Foreskin melanocyte (primary cell): ENCODE measurements at places on chromosomes 12 and 14.
A peak's percentile ranks its signal among the peaks of the same experiment; 100 is the strongest.

- DNase-seq = peak; percentile 29
Observed at GRCh38 chr14:85444635-85445034, 85.3 kb upstream of the FLRT2 start.

GRCh38 chr14:105430042-105430441 lies 10.4 kb downstream of the MTA1 start:
- DNase-seq = no peak

GRCh38 chr14:68124050-68124449 lies 304.5 kb downstream of the RAD51B start:
- DNase-seq = no peak

DNA sequence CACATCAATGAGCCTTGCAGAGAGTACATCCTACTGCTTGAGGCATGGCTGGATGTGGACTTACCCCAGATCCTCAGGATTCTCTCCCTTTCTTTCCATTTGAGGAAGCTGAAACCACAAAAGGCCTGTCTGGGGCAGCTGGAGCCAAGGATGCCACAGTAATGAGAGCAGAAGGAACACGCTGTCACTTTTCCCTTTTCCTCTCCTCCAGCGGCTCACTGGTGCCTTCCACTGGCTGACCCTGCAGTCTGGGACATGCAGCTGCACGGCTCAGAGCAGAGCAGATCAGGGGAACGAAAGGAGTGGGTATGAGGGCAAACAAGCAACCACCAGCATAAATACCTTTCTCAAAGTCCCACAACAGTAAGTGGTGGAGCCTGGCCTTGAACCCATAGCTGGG lies 78.2 kb downstream of the GAS2L3 start:
- DNase-seq = no peak

DNA sequence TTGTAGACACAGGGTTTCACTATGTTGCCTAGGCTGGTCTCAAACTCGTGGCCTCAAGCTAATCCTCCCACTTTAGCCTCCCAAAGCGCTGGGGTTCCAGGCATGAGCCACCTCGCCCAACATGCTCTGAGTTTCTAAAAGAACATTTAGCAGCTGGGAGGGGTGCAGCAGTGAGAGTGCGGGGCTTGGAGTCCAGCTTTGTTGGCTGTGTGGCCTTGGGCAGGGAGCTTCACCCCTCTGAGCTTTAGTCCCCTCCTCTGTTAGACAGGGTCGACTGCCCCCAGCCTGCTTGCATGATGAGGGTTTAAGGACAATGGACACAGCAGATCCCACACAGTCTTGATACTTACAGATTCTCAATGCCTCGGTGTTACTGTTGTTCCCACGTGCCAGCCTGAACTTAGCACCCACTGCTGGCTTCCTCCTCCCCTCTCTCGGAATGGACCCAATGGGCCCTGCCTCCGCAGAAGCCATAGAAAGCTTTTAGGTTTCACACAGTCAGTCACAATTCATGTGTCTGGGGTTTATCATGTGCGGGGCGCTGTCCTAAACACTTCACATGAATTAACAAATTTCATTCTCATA lies 54.6 kb downstream of the PSMA6 start:
- DNase-seq = no peak

DNA sequence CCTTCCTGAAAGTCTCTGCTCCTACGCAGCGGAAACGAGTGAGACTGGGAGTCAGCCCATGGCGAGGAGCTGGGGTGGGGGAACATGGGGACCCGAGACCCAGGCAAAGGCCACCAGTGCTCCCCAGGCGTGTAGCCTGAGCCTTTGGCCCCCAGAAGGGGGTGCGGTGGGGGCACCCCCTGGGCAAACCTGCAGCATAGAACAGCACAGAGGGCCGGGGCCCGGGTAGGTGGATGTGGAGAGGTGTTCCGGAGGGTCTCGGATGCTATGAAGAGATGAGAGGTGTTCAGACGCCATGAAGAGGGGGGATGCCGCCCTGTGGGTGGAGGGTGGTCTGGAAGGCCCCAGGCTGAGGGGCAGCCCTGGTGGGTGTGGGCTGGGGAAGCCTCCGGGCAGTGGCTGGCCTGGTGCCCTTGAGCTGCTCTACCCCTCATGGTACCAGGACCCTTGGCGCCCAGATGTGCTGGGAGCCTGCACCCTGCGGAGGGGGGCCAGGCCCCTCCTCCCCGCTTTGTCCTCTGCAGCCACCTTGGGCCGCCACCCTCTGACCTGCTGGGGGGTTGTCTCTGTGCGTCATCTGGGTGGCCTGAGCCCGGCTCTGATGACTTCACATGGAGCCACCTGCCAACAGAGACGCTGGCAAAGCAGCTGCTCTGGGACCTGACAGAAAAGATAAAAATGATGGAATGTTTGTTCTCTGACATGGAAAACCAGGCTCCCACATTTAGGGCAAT lies 83.4 kb downstream of the KIF26A start:
- DNase-seq = no peak

DNA sequence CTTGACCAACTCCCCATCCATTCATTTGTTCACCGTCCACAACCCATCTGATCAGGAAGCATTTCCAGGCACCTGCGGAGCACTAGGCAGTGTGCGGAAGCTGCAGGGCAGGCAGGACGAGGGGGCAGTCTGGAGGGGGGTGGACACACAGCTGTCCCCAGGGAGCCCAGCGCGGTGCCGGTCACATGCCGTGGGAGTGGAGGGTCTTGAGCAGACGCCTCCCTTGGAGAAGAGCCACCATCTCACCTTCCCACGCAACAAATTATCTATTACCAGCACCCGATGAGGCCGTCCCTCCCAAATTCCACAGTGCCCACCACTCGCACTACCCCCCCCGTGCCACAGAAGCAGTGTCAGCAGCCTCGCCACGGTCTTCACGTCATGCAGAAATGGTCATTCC lies 10.8 kb downstream of the DLK1 start:
- DNase-seq = no peak

GRCh38 chr14:37623426-37623951 lies 28.1 kb downstream of the TTC6 start:
- DNase-seq = peak; percentile 26

DNA sequence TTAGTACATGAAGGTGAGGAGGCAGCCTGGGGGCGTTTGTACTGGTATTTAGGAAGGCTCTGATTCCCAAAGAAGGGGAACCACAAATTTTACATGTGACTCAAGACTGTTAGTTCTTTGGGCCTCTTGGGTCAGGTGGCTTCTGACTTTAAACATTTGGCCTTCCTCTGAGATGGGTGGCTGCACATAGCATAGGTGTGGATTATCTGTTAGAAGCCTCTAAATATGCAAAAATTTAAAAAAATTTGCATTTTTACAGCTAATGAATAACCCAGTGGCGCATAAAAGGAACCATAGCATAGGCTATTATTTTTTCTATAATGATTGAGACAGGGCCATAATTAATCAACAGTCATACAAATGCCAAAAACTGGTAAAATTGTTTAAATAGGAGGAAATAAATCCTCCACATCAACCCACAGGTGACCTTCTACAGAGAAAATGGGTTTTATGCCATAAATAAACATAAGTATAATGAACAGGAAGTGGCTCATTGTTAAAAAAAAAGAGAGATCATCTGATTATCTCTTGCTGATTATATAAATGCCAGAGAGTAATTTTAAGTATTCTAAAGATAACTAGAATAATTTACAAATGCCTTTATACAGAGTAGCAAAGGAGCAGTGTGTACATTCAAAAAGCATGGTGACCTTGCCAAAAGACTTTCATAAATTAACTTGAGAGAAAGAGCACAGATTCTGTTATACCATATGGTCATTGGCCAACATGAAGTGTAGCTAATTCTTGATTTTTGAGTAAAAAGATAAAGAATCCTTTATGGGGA lies 284.2 kb upstream of the ATP2B1 start:
- no peak for DNase-seq

DNA sequence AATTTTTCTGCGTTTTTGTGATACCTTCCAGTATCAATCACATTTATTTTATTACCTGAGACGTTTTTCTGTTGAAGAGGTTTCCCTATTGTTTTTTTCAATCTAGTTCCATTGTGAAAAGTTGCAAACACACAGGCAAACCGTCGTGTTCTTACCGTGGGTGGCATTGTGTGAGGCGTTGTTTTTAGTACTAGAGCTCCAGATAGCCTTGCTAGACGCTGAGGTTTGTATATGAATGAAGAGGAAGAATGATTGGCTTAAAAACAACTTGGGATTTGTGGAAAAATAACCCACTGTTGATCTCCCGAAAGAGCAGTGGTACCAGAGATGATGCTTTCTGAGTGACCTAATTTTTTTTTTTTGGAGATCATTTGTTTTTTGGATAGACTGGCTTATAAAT lies 1.0 kb downstream of the SOCS4 start:
- no peak for DNase-seq

DNA sequence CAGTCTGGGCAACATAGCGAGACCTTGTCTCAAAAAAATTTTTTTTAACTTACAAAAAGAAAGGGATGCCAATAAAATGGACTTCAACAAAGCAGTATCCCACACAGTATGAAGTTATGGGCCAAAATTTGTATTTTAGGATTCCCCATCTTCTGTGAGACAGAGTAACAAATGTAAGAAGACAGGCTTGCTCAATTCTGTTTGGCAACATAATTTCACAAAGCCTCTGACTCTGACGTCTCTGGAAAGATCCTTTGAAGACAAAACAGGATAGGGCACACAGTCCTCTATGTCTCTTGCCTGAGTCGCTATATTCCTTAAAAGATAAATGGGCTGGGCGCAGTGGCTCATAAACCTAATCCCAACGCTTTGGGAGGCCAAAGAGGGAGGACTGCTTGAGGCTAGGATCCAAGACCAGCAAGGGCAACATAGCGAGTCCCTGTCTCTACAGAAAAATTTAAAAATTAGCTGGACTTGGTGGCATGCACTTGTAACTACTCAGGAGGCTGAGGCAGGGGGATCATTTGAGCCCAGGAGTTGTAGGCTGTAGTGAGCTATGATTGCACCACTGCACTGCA lies 1.1 kb upstream of the HOMEZ start:
- no peak for DNase-seq

DNA sequence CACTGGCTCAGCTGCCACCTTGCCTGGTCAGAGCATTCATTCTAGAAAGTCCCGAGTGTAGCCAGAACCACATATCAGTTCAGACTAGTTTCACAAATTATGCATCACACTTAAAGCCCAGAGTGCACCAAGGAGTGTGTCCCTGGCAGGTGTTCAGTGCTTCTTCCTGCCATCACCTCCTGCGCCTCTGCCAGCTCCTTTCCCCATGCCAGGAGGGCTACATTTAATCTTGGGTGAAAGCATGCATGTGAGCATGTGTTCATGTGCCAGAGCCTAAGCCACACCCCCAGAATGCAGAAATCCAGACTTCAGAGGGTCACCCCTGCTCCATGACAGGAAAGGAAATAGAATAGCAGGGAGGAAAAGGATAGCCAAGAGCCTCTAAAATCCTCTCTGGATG lies 381.6 kb downstream of the DPF3 start:
- DNase-seq = no peak

DNA sequence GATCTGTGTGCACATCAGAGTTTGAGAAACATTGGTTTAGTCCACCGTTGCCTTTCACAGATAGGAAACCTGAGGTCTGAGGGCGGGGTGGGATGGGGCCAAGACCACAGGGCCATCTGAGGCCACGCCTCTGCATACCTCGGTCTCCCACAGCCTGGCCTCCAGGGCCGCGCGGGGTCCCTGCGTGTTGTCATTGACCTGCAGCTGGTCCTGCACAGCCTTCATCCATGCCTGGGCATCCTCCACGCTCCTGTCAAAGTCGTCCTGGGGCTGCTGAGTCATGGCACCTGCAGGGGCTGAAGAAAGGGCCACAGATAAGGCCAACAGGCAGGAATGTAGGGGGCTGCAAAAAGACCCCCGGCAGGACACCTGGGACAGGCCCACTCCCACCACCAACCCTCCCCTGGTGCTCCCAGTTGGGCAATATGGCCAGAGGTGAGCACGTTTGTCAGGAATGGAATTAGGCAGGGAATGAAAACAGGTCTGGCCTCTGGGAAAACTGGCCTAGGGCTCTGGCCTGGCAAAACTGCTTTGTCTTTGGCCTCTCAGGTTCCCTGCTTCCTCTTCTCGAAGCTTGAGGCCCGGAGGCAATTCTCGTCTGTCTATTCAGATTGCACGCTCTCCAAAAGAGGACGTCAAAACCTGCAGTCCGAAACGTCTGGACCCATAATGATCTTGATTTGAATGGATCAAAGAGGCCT lies 40.8 kb downstream of the SYNE3 start:
- DNase-seq = no peak

DNA sequence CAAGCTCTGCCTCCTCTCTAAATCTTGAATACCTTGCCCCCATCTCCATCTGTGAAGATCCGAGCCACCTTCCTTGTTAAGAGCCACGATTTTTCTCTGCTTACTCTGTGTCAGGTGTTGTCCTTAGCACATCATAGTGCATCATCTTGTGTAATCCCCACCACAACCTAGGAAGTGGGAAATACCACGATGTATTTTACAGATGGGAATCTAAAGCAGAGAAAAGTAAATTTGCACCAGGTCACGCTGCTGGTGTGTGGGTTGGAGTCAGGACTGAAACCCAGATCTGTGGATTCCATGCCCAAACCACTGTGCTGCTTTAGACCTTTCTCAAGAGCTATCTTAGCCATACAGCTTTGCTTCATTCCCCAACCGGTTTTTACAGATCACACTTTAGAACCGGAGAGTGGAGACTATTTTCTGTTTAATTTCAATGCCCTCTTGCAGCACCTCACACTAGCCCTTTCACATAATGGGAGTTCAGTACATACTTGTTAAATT lies 94.6 kb downstream of the PPM1A start:
- no peak for DNase-seq

DNA sequence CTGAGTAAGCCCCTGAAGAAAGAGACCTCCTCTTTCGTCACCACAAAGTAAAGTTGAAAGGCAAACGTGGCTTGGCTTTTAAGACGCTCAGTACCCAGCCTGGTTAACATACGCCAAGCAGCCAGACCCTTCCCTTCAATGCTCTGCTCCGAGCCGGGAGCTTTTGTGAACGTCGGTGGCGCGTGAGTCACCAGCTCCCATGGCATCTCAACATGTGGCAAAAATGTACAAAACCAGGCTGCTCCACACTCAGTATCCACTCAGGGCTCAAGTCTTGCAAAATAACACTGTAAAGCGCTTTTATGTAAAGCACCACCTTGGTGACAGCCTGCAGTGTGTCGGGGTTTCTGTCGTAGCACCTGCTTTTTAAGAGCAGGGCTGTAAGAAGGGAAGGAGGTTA lies 89.0 kb downstream of the SETD3 start:
- DNase-seq = no peak

DNA sequence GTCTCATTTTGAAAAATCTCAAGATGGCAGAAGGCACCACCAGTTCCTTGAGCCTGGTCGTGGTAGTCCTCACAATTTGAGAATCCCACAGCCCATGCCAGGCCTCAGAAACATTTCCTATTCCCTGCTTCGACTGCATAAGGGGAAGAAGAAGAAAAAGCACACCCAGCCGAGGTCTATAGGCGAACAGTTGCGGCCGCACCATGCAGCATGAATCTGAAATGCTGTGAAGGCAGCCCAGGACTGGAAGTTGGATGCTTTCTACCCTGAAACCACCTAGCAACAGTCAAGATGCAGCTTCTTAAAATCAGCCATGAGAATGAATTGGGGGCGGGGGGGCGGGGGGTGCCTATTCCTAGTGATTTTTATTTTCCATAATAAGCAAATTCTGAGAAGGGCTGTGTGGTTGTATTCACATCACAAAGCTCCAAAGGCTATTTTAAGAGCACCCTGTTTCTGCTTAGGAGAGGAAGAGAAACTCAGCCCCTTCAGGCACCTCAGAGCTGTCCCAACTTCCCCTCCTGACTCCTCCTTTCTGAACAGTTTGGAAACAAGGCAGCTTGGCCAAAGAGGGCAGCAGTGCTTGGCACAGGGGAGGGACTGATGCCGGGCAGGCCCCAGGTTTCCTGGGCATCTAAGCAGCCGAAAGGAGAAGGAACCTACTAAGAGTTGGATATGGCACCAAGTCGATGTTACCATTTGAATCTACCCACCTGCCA lies 172.5 kb upstream of the FOXN3 start:
- no peak for DNase-seq

- DNase-seq = no peak
Observed at GRCh38 chr12:117007577-117007976, 91.6 kb downstream of the TESC start.
